ENCODE measurements at places on chromosomes 5 and 9. TPM values are rescaled to one million over a fixed set of nuclear protein-coding genes. Genes with fewer than 3 reads are reported as not detected.

Gene TBCA
- total RNA-seq = 141 TPM

Gene GABRB2
- 0.50 TPM for total RNA-seq

Gene SLIT3
- 77.1 TPM for total RNA-seq

GRCh38 chr5:15674716-15675115 is 174.7 kb downstream of the FBXL7 start:
- no peak for DNase-seq
- H3K27ac ChIP-seq = no peak overlapping the region
- H3K4me3 ChIP-seq = no peak overlapping the region
- no peaks in the 10 kb centered on the region for H3K27me3 ChIP-seq
- H3K4me1 ChIP-seq = no peaks in the 10 kb centered on the region
- no peaks in the 10 kb centered on the region for H3K36me3 ChIP-seq

- DNase-seq = no peak
- no peak overlapping the region for H3K4me3 ChIP-seq
- H3K27ac ChIP-seq = no peak overlapping the region
- peaks cover 4% of the 10 kb centered on the region for H3K4me1 ChIP-seq
- H3K36me3 ChIP-seq = peaks cover 12% of the 10 kb centered on the region
Observed at GRCh38 chr9:126842977-126843799, 17.3 kb upstream of the ZBTB34 start.

GRCh38 chr5:87526131-87526530 is 113.4 kb upstream of the CCNH start:
- no peaks in the 10 kb centered on the region for H3K36me3 ChIP-seq
- H3K4me1 ChIP-seq = no peaks in the 10 kb centered on the region
- DNase-seq = no peak

DNA sequence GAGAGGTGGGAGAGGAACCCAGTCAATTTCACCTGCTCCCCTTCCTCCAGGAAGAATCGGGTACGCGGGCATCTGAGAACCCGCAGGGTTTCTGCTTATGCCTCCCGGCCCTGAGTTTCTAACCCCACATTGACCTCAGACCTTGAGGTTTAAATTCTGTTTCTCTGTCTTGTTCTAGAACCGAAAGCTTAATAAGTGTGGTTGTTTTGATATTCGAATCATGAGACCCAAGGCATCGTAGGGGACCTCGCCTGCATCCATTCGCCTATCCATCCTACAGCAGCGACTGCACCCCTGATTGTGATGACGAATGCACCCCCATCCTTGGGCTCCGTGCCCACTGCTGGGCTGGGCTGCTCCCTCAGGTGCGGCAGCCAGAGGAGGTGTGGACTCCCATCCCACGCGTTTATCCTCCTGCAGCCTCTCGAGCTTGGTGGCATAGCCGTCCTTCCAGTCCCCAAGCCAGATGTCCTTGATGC is 80.8 kb upstream of the IER5L start:
- no peak for DNase-seq
- H3K4me1 ChIP-seq = peaks cover 6% of the 10 kb centered on the region
- H3K27me3 ChIP-seq = peaks cover 52% of the 10 kb centered on the region

GRCh38 chr5:122089096-122090013 is 11.3 kb upstream of the LOX start:
- H3K27me3 ChIP-seq = no peaks in the 10 kb centered on the region
- no peak overlapping the region for H3K4me3 ChIP-seq
- H3K4me1 ChIP-seq = no peaks in the 10 kb centered on the region
- no peak for DNase-seq
- H3K27ac ChIP-seq = no peak overlapping the region

DNA sequence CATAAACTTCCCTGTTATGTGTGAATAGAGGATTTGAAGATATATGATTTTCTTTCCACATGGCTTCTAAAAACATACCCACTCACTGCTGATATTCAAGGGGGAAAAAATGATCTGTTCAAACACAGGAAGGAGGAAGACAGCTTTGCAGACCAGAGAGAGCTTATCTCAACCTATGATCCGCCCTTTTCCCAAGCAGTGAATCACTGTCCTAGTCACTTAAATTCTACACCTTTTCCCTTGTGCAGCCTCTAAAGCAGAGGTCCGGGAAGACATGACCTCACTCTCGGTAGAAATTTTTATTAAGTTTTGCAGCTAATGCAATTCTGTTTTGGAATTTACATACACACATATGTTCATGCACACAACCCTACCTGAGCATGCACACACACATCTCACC is 197.2 kb downstream of the DIRAS2 start:
- no peak for DNase-seq
- H3K36me3 ChIP-seq = no peaks in the 10 kb centered on the region
- H3K27ac ChIP-seq = no peak overlapping the region
- H3K4me3 ChIP-seq = no peak overlapping the region

DNA sequence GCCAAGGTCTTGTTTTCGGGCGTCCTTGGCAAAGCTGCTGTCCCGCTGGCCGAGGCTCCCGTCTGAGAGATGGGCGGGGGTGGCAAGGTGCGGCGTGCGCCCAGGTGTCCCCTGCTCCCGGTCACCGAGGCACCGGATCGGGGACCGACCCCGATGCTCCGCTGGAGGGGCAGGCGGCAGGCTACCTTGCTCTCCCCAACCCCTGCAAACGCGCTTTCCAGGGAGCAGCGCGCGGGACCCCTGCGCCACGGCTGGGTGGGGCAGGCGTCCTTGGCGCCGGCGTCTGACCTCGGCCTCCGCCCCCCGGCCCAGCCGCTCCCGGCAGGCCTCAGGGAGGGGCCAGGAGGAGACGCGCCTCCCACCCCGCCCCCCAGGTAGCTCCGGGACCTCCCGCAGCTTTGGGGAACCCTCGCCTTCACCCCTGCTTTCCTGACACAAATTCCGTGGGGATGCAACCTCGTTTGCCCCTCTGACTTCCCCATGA is 551 bp downstream of the N4BP3 start:
- H3K36me3 ChIP-seq = no peaks in the 10 kb centered on the region
- peak; percentile 79 for DNase-seq
- H3K4me1 ChIP-seq = peaks cover 6% of the 10 kb centered on the region
- H3K4me3 ChIP-seq = peak overlapping the region; percentile 36

DNA sequence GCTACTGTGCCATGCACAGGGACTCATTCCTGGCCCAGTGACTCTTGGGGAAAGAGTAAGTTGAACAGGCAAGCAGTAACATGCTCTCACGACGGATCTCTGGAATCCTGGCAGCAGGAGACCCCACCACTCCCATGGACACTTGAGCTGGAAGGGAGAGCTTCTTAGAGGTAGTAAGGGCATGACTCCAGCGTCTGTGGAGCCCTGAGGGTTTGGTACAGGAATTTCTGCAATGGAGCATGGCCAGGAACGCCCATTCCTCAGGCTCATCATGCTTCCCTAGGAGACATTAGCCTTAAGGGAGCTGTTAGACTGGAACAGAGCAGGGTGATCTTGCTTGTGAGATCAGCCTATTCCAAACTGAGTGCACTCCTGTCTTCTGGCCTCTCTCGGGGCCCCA is 212.9 kb downstream of the MAT2B start:
- no peaks in the 10 kb centered on the region for H3K27me3 ChIP-seq
- H3K36me3 ChIP-seq = no peaks in the 10 kb centered on the region
- DNase-seq = no peak
- no peak overlapping the region for H3K4me3 ChIP-seq

GRCh38 chr5:67300326-67300725 is 103.7 kb upstream of the CD180 start:
- no peak for DNase-seq
- H3K4me3 ChIP-seq = no peak overlapping the region
- H3K27ac ChIP-seq = peak overlapping the region; percentile 68
- peaks cover 8% of the 10 kb centered on the region for H3K4me1 ChIP-seq
- H3K36me3 ChIP-seq = no peaks in the 10 kb centered on the region
- no peaks in the 10 kb centered on the region for H3K27me3 ChIP-seq

- H3K4me3 ChIP-seq = no peak overlapping the region
- no peaks in the 10 kb centered on the region for H3K36me3 ChIP-seq
- no peak for DNase-seq
- no peaks in the 10 kb centered on the region for H3K4me1 ChIP-seq
Observed at GRCh38 chr5:64682608-64683007, 7.7 kb upstream of the SHISAL2B start.
